ENCODE measurements at places on chromosomes 1 and 21. TPM values are rescaled to one million over a fixed set of nuclear protein-coding genes. Genes with fewer than 3 reads are reported as not detected.

PLA2G2A gene
- total RNA-seq, result 19.7 TPM

GRCh38 chr1:81466961-81467360 is 333.8 kb upstream of the ADGRL2 start:
- no peak for DNase-seq

DNA sequence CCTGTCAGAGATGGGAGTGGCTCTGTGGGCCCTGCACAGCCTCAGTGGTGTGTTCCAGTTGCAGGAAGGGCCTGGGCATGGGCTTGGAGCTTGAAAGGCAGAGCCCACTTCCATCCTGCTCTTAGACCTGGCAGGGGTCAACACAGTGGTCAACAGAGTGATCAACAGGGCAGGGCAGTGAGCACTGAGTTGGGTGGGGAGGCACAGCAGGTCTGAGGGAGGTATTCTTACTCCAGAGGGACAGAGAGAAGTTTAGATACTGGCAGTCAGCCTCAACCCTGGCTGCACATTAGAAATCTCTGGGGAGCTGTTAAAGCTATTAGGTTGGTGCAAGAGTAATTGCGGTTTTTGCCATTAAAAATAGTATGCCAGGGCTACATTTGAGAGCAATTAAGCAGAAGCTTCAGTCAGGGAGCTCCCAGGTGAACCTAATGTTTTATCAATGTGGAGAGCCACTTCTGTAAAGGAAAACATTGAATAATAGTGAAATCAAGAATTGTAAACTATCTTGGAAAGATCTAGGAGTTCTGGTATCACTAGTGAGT is 37.7 kb downstream of the SH3BGR start:
- DNase-seq, result no peak

- no peak for DNase-seq
Observed at GRCh38 chr1:7629465-7630195, 141.5 kb upstream of the VAMP3 start.

ZMYND12 gene
- total RNA-seq, result 1.9 TPM

All from upper lobe of right lung (tissue), 1 donor.